ENCODE measurements at places on chromosomes 16 and 17.

GRCh38 chr17:39995438-39995837 is 14.8 kb downstream of the PSMD3 start:
- no peak for DNase-seq

DNA sequence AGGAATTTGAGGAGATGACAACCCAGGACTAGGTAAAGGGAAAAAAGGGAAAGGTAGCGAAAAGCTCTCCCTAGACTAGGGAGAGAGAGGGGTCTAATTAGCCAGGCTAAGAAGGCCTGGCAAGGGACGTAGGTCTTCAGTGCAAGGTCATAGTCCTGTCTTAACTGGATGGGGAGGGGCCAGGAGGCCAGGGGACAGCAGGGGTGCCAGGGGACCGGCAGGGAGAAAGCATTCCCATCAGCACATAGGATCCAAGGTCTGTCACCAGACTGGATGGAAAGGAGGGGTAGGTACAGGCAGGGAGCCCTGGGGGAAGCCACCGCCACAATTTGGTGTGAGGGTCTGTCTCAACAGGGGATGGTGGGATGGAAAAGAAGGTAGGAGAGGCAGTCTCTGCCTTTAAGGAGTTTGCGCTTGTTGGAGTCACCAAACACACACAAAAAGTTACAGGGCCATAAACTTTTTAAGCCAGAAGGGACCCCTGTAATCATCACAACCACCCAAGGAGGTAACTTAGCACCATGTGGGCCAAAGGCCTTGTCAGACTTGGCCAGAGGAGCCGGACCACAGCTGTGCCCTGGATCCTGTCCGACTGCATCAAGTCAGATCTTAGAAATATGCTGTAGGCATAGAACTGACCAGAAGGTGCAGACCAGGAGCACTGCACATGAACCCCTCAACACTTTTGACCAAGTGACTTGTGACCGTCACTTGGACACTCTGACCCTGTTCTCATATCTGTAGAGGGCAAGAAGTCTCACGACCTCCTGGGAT is 10.0 kb downstream of the AXIN2 start:
- no peak for DNase-seq

DNA sequence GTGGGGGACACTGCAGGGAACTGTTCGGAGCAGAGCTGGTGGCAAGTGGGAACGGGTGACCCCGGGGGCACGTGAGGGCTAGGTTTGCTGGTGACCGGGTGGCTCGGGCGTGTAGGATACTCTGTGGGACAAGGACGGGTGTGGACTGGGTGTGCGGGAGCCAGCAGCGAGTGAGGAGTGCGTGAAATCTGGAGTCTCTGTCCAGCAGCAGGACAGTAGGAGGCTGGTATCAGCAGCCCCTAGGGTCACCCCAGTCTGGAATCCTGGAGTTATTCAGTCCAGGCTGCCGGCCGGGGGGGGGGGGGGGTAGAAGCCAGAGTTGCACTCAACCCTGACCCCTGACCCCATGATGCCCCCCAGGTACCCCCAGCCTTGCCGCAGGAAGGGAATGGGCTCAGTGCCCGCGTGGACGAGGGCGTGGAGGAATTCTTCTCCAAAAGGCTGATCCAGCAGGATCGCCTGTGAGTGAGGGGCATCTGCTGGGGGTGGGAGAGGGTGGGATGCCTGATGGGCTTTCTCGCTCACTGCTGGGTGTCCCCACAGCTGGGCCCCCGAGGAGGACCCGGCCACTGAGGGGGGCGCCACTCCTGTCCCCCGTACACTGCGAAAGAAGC is 6.2 kb downstream of the ACD start:
- no peak for DNase-seq

- no peak for DNase-seq
Observed at GRCh38 chr17:8532021-8532420, 96.3 kb downstream of the NDEL1 start.

DNA sequence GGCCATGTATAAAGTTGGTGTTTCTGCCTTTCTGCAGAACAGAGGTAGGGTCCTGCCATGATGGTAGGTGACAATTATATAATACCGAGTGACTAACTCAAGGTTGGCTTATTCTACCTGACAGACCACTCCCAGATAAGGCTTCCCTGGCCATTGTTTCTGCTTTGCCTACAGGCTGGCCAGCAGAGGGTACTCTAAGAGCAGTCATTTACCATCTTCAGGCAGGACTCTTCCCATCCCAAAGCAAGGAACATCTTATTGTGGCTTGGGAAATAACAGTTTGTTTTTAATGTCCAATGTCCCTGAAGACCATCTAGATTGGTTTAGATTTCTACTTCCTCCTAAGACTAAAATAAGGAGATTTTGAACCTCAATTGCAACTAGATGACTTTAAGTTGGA is 74.1 kb downstream of the SNX11 start:
- DNase-seq = no peak

DNA sequence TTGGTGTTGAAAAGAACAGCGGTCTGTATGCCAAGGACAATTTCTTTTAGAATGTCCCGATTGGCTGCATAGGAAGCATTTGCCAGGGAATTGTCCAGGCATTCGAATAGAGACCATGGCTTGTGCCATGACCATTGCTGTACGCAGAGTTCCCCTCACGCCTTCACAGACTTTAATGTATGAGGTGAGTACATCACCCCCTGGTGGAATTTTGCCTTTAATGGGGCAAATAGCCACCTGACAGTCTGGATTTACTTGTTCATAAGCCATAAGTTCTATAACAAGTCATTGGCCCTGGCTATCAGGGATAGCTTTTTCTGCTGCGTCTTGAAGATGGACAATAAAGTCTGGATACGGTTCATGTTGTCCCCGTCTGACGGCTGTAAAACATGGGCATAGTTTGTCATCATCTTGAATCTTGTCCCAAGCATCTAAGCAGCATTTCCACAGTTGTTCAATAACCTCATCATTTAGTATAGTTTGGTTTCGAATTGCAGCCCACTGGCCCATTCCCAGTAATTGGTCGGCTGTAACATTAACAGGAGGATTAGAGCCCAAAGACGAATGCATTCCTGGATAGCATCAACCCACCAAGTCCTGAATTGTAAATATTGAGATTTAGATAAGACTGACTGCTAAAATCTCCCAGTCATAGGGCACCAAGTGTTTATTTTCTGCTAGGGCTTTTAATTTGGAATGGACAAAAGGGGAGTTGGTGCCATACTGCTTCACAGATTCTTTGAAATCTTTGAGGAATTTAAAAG is 67.7 kb upstream of the ARL4D start:
- DNase-seq = no peak

DNA sequence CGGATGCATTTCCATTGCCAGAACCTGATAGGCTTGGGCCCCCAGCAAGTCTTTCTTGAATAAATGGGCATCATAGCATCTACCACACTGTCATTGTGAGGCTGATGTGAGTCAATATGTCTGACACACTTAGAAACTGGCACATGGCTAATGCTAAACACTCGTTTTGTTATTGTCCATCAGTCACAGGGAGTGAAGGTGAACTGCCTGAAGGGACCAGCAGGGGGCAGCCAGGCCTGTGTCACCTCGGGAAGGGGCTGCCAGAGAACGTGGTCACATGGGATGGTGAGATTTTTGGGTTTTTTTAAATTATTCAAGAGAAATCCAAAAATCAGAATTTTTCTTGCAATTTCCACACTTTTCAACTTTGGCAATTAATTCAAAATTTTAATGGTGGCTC is 831 bp upstream of the RCVRN start:
- DNase-seq = peak; percentile 5

GRCh38 chr16:55981557-55981956 is 106.4 kb upstream of the CES5A start:
- no peak for DNase-seq

GRCh38 chr17:9021158-9021991 is at the start of gene NTN1:
NTN1 (plus strand) TSS chr17:9021510; CDS start chr17:9022374, 864 bp downstream.
- peak; percentile 53 for DNase-seq

- no peak for DNase-seq
Observed at GRCh38 chr16:9184354-9184690, 92.9 kb downstream of the HAPSTR1 start.

DNA sequence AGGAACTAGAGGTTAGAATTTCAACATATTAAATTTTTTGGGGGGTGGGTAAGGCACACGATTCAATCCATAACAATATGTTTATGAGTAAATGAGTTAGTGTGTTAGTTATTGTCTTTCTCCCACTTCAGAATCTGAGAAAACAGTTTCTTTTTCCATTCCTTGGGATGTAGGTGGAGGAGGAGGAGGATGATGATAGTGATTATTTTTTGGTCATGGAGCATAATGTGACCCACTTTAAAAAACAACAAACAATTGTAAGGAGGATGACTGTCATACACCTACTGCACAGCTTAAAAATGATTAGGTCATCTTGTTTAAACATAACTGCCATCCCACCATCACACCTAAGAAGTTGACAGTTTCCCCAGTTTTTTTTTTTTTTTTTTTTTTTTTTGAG is 148.7 kb downstream of the CDRT15L2 start:
- DNase-seq = no peak

- no peak for DNase-seq
Observed at GRCh38 chr16:81861503-81861902, 82.4 kb downstream of the PLCG2 start.

GRCh38 chr17:72539981-72540897 is 419.4 kb downstream of the SOX9 start:
- DNase-seq = peak; percentile 60

DNA sequence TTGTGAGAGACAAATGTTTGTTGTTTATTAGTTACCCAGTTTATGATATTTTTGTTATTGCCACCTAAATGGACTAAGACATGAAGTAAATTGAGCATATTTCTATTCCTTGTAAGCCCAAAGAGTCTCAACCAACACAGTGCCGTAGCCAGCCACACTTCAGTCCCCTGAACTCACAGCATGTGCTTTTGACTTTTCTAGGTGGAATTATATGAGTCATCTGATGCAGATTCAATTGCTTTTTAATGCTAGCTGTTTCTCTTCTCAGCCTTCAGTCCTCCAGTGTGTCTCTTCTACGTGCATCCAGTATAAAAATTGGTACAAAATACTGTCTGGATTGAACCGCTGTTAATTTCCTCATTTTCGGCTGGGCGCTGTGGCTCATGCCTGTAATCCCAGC is 39.0 kb downstream of the IQCK start:
- DNase-seq = no peak

Data from stimulated activated CD4-positive, alpha-beta T cell treated with anti-CD3 and anti-CD28 coated beads, Interleukin-4, amount 100 ng/mL, for 24 hours (primary cell).